ENCODE measurements at places on chromosomes 4 and X. TPM values are rescaled to one million over a fixed set of nuclear protein-coding genes. Genes with fewer than 3 reads are reported as not detected.

Gene TMEM156
- 10.8 TPM for total RNA-seq

Gene PRDM8
- 10.1 TPM for total RNA-seq

Gene HTN1
- not detected for total RNA-seq

Gene EMCN
- 0.12 TPM for total RNA-seq

Gene CDX4
- total RNA-seq, result not detected

Gene FAM47C
- not detected for total RNA-seq

Gene CAMK2D
- 149 TPM for total RNA-seq

Gene REPS2
- 0.75 TPM for total RNA-seq

Gene WDFY3
- 74.5 TPM for total RNA-seq

Gene NWD2
- not detected for total RNA-seq

Gene RBMX
- total RNA-seq, result 207 TPM

Gene HPGD
- 9.8 TPM for total RNA-seq

Gene NXF2
- total RNA-seq, result not detected

Gene ATP5ME
- total RNA-seq, result 154 TPM

Gene ARMCX5
- total RNA-seq, result 18.6 TPM

Gene PAGE2
- not detected for total RNA-seq

Gene FUNDC2
- total RNA-seq, result 35.3 TPM

Gene GRIA3
- total RNA-seq, result 15.0 TPM

Gene TCEANC
- total RNA-seq, result 3.2 TPM

Gene DCX
- not detected for total RNA-seq

Gene FGD1
- 7.0 TPM for total RNA-seq

Gene NALF2
- not detected for total RNA-seq

Gene DCAF8L2
- not detected for total RNA-seq

Gene SYP
- total RNA-seq, result 0.33 TPM

Gene IL1RAPL1
- total RNA-seq, result 11.5 TPM

Gene HSD17B13
- total RNA-seq, result 0.22 TPM

Gene PIN4
- total RNA-seq, result 4.6 TPM

Gene EIF4E
- 227 TPM for total RNA-seq

Gene DNAAF6
- not detected for total RNA-seq

Gene RS1
- not detected for total RNA-seq

Gene OPHN1
- 12.1 TPM for total RNA-seq

Gene VAMP7
- 38.2 TPM for total RNA-seq

Gene TNMD
- not detected for total RNA-seq

Gene LEF1
- total RNA-seq, result 0.33 TPM

Gene CXorf49
- total RNA-seq, result not detected

Gene MRPL1
- total RNA-seq, result 25.2 TPM

Gene UBA6
- 183 TPM for total RNA-seq

Gene TEX13C
- not detected for total RNA-seq

Gene SPRY1
- 1.9 TPM for total RNA-seq

Gene TRIM61
- total RNA-seq, result 1.5 TPM

Gene PLXNB3
- 5.5 TPM for total RNA-seq

Gene SMARCA5
- 39.5 TPM for total RNA-seq

Gene SRPX
- total RNA-seq, result 154 TPM

Gene SULT1B1
- total RNA-seq, result 0.12 TPM

All from uterine smooth muscle cell (primary cell).